ENCODE measurements at places on chromosomes 3 and 15. TPM values are rescaled to one million over a fixed set of nuclear protein-coding genes. Genes with fewer than 3 reads are reported as not detected.

CELSR3 gene
- 1.4 TPM for total RNA-seq

DNA sequence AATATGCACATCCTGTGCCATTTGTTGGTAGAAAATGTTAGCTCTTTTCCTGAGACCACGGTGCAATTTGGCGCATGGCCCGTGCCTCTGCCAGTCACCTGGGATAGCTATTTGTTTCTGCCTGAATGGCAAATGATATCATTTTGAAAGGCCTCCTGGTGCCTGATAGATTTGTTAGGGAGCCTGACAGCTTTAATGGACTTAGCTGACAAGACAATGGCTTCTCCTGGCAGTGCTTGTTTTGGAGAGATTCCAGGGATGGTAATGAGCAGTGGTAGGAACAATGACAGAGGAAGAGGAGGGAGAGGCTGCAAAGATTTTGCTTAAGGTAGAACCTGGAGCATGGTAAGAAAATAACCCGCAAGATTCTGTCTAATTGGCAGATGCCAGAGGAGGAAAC, 268.5 kb downstream of the CLSTN2 start:
- DNase-seq: no peak

GRCh38 chr3:36812240-36812639, 47.9 kb upstream of the DCLK3 start:
- DNase-seq: no peak

DNA sequence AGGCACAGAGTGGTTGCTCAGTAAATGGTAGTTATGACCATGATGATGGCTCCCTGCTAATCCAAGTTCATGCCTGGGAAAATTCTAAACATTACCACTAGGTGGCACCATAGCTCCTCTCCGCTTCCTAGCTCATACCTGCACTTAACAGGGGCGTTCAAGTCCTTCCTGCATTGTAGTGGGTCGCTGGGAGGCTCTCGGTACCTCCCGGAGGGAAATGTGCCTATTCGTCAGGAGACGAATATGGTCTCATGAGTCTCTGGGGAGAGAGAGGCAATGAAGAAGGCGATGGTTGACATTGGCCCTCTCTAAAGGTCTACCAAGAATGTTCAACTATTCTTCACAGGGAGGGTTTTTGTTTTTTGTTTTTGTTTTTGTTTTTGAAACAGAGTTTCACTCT, 10.9 kb downstream of the MESP1 start:
- peak; percentile 61 for DNase-seq

- DNase-seq: no peak
These were observed 49.6 kb upstream of the POLG start for GRCh38 chr15:89384176-89384604.

GRCh38 chr3:186024210-186024609, 84.7 kb downstream of the ETV5 start:
- DNase-seq: peak; percentile 53

- DNase-seq: no peak
These were observed 95.0 kb downstream of the FNDC3B start for GRCh38 chr3:172134352-172134751.

CCDC80 gene
- total RNA-seq: 1,174 TPM

- no peak for DNase-seq
These were observed 720.6 kb upstream of the CBLB start for GRCh38 chr3:106589311-106589942.

PLEKHO2 gene
- total RNA-seq: 35.3 TPM

GATM gene
- 0.89 TPM for total RNA-seq

- DNase-seq: peak; percentile 48
These were observed 77.7 kb downstream of the CEMIP start for GRCh38 chr15:80856809-80857377.

GRCh38 chr3:98561727-98562521, 30.1 kb downstream of the GPR15 start:
- DNase-seq: peak; percentile 58

DNA sequence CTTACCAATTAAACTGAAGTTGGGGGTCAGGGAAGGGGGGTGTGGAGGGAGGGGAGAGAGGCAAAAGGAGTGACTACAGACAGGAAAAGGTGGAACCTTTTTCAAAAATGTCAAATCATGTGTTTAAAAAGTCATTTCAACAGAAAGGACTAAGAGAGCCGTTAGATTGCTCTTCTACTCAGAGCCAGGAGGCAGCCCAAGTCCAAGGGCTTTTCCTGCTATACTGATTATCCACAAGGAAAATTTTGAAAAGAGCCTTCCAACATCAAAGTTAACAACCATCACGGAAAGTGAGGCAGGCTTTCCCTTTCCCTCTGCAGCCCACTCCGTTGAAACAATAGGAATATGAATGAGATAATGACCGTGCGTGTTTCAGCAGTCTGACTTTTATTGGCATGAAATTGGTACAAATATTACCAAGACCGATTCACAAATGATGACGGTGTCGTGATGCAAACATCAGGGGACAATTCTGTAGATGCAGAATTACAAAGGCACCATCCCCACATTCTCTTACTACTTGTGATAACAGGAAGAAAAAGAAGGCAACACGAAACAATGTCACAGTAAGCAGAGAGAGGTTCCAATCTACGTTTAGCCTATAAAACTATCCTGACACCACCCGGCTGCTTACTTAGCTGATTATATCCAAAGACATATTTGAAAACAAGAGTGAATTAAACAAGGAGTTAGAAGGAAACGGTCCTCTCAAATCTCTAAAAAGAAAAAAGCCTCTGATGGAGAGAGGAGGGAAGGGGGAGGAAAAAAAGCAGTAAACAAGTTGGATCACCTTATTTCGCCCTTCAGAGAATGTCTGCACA, 453.7 kb downstream of the FOXP1 start:
- DNase-seq: no peak

GRCh38 chr3:197539651-197540051, 16.1 kb downstream of the BDH1 start:
- DNase-seq: no peak

GRCh38 chr3:132606085-132606484, 9.0 kb downstream of the ACKR4 start:
- DNase-seq: peak; percentile 69

DNA sequence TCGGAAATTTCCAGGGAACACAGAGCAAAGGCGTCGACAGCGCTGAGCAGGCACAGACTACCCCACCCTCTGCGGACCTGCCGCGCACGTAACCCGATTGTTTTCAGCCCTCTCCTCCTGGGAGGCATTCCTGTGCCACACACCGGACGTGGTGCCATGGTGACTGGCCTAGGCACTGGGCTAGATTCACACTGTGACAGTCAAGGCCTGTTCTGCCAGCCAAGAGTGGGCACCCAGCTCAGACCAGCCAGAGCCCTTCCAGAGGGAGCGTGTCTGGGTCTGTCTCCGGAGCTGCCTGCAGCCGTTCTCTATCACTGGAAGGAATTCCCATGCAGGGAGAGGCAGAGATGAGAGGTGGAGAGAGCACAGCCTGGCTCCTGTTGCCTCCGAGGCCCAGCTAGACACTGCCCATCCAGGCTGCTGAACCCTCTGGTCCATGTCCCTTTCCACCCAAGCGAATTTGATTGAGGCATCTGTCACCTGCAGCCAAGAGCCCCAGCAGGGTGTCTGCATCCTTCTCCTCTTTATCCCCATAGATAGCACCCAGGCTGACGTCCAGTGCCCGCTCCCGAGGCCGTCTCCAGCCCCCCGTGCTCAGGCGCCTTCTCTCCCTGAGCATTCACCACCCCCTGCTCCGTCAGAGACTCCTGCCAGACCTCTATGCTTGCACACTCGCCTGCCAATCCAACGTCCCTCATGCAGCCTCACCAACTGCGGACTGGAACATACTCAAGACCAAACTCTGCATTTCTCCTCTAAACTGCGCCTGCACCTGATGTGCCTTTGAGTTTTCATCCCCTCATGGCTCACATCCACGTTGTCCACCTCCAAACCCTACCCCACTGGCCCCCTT, 267.5 kb downstream of the OCA2 start:
- no peak for DNase-seq

DNA sequence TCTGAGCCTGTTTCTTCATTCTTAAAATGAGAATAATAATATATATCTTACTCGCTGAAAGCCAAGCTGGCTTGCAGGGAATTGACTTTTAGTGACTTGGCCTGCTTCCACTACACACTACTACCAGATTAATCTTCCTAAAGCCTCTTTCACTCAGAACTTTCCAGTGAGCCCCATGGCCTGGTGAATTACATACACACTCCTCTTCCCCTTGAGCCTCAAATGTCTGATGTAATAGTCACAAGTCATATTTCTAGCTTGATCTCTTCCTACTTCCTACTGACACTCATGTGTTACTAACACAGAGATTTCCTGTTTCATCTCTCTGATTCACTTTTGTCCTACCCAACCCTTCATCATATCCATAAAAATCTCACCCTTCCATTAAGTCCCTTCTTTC, 82.7 kb upstream of the SOX2 start:
- DNase-seq: peak; percentile 32

DNA sequence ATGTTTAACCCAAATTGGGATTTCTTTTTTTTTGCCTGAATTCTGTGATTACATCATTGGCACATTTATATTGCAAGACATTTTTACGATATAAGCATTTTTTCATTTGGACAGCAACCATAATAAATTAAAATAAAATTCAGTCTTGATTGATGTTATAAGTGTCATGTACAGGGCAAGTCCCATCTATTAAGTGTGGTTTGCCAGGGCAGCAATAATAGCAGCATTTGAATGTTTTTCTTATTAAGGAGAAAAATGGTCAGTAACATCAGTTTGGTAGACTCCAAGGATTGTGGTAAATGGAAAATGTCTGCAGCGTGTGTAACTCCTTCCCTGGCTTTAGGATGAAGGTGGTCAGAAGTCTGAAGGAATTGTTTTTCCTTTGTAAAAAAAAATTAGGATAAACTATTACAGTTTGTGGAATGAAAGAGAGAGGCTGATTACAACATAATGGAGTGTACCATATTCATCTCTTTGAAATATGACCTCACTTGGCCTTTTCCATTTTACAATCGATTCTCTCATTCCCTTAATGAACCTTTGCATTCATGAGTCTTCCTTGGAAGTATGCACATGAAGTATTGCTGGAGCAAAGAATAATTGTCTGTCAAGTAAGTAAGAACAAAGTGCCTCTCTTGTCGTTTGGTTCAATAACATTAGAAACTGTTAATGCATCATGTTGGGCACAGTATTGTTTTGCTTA, 405.4 kb upstream of the THRB start:
- DNase-seq: no peak

LRRC3B gene
- not detected for total RNA-seq

DNA sequence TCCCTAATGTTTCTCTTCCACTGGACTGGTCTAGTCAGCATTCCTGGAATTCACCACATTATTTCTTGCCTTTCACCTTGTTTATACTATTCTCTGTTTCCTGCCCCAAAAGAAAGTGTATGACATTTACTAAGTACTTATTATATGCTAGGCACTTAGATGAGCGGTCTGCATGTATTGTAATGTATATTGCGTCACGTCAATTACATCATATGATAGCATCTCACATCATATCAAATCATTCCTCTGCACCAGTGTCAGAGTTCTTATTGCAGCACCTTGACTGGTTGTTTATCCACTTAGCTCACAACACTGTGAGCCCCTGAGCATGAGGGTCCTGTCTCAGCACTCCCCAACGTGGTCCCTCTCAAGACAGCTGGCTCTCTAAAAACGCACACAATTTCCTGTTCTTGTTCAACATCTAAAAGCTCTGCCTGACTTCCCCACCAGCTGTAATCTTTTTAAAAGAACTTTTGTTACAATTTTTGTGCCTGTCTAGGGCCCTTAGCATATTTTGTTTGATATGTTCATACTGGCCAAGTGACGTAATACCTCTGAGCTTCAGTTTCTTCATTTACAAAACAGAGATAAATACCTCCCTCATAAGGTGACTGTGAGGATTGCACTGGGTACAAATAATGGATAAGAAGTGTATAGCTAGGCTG, 58.8 kb downstream of the ARHGAP31 start:
- DNase-seq: peak; percentile 83

- peak; percentile 66 for DNase-seq
These were observed 461 bp downstream of the SECISBP2L start for GRCh38 chr15:49045751-49046219.

KCNAB1 gene
- total RNA-seq: not detected

GOLGA8J gene
- total RNA-seq: not detected

GRCh38 chr3:29721789-29722188, 440.9 kb downstream of the RBMS3 start:
- peak; percentile 41 for DNase-seq

GRCh38 chr3:165254812-165255211, 58.6 kb upstream of the SLITRK3 start:
- peak; percentile 0 for DNase-seq

- peak; percentile 35 for DNase-seq
These were observed 3.5 kb upstream of the COL8A1 start for GRCh38 chr3:99634881-99635280.

DNA sequence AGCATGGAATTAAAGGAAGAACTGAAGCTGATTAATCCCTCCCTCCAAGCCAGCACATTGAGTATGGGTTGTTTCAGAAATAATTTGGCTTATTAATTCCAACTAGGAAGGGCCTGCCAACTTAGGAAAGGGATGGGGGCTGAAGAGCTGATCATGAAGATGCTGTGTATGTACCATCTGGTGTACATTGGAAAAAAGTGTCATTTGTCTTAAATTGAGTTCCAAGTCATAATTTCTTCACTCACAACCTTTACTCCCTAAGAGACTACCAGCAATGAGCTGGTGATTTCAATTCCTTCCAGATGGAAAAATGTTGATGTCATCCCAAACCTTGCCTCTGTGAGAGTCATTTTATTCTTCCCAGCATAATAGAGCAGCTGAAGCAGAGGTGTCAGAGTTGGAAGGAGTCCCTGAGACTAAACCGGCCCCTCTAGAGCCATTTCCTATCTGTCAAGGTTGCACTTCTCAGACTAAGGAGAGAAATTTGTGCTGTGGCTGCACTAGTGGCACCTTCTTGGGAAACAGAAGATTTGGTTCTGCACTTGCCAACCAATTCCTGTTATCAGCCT, 79.4 kb downstream of the GTPBP8 start:
- DNase-seq: peak; percentile 88

- no peak for DNase-seq
These were observed 124.3 kb upstream of the UMPS start for GRCh38 chr3:124605781-124606579.

TBC1D21 gene
- total RNA-seq: not detected

GRCh38 chr3:16359331-16359730, 94.3 kb downstream of the OXNAD1 start:
- DNase-seq: no peak

GRAMD1C gene
- 19.9 TPM for total RNA-seq

SLC28A1 gene
- not detected for total RNA-seq

DNA sequence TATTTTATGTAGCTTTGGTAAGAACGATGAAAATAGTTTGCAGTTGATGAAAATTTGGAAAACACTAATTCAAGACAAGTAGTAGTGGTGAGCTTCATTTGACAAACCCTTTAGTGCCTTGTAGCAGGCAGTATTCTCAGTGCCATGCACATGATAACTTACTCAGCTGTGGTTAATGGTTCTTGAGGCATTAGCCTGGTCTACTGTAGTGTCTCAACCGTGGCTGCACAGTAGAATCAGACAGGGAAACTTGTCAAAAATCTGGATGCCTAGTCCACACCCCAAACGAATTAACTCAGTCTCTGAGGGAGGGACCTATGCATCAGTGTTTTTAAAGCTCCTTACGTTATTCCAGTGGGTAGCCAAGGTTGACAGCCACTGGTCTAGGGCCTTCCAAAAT, 45.4 kb downstream of the PSMD6 start:
- DNase-seq: peak; percentile 53

All from GM23248 (cell line).